Endothelial cell (in vitro differentiated cells): ENCODE measurements at places on chromosomes 11 and 22.

GRCh38 chr11:111105566-111105965 lies 140.0 kb upstream of the POU2AF2 start:
- H3K4me3 ChIP-seq = no peak overlapping the region
- H3K4me1 ChIP-seq = no peaks in the 10 kb centered on the region
- no peaks in the 10 kb centered on the region for H3K27me3 ChIP-seq
- no peaks in the 10 kb centered on the region for H3K36me3 ChIP-seq
- no peak for DNase-seq

- DNase-seq = no peak
- H3K4me1 ChIP-seq = no peaks in the 10 kb centered on the region
- no peak overlapping the region for H3K27ac ChIP-seq
- no peaks in the 10 kb centered on the region for H3K36me3 ChIP-seq
- no peaks in the 10 kb centered on the region for H3K27me3 ChIP-seq
Measured at GRCh38 chr11:3970108-3970507, 114.6 kb downstream of the STIM1 start.

DNA sequence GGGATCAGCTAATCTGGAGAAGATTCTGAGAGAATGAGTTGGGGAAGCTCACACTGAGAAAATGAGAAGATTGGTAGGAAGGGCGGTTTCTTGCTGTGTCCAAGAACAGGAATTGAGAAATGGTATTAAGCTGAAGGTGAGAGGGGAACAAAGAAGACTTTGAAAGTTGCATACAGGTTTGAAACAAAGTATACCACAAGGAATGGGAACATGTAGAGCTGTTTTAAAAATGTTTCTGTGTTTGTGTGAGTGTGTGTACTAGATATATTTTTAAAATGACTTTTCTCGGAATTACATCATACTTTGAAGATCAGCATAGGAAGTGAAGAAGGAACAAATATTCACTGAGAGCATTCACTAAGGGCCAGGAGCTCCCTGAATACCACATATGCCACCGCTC lies 24.4 kb upstream of the IZUMO1R start:
- no peak for DNase-seq
- no peak overlapping the region for H3K27ac ChIP-seq
- no peaks in the 10 kb centered on the region for H3K27me3 ChIP-seq
- no peaks in the 10 kb centered on the region for H3K4me1 ChIP-seq
- no peaks in the 10 kb centered on the region for H3K36me3 ChIP-seq
- no peak overlapping the region for H3K4me3 ChIP-seq

DNA sequence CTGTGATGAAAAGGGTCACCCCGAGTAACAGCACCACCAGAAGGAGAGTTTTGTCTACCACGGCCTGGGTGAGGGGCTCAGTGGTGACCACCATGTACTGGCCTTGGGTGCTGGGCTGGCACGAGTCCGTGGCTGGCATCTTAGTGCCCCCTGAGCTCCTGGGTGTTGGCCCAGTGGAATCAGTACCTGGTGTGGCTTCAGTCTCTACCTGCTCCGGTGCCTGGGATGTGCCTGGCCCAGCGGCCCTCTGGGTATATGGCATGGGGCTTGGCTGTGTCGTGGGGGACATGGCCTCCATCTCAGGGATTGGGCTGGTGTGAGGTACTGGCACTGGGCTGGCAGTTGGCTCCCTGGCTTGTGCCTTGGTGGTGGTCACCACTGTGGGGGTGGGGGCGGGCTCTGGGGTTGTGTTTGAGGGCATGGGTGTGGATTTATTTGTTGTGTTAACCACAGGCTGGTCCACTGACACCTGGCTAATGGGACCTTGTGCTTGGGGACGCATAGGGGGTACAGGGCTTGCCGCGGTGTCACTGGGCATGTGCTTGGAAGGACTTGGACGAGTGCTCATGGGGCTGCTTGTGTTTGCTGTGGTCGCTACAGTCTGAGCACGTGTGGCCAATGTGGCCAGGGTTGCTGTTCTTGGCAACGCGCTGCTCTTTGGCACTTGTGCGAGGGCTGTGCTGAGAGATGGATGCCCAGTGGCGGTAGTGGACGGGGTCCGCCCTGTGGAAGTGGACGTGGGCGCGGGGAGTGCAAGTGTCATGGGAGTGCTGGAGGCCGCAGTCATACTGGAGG lies 9.8 kb downstream of the C11orf24 start:
- peaks cover 37% of the 10 kb centered on the region for H3K36me3 ChIP-seq
- no peak overlapping the region for H3K27ac ChIP-seq
- DNase-seq = no peak
- H3K4me3 ChIP-seq = peak overlapping the region; percentile 51

DNA sequence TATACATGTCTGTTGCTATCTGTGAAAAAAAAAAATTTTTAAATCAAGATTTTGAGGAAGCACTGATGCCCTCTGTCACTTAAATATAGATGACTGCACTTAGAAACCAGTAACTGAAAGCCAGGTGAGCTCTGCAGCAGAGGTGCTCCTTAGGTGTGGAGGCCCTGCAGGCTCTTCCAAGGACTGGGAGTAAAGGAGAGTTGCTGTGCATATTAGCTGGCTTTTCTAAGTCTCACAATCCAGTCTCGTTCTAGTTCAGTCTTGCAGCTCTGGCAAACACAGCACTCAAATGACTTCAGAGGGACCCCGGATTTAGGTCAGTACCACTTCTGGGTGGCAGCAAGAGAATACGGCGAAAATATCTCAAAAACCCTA lies 61.0 kb downstream of the LARGE2 start:
- peaks cover 7% of the 10 kb centered on the region for H3K4me1 ChIP-seq
- H3K27me3 ChIP-seq = peaks cover 2% of the 10 kb centered on the region
- no peak overlapping the region for H3K27ac ChIP-seq
- no peaks in the 10 kb centered on the region for H3K36me3 ChIP-seq
- DNase-seq = no peak

- peaks cover 19% of the 10 kb centered on the region for H3K4me1 ChIP-seq
- no peaks in the 10 kb centered on the region for H3K36me3 ChIP-seq
- H3K27ac ChIP-seq = no peak overlapping the region
- H3K4me3 ChIP-seq = no peak overlapping the region
- DNase-seq = no peak
- H3K27me3 ChIP-seq = no peaks in the 10 kb centered on the region
Measured at GRCh38 chr11:19793326-19793725, 80.7 kb downstream of the NAV2 start.

GRCh38 chr22:30701872-30702271 lies 7.2 kb downstream of the OSBP2 start:
- no peaks in the 10 kb centered on the region for H3K36me3 ChIP-seq
- H3K4me3 ChIP-seq = no peak overlapping the region
- H3K27ac ChIP-seq = no peak overlapping the region
- H3K4me1 ChIP-seq = peaks cover 12% of the 10 kb centered on the region

DNA sequence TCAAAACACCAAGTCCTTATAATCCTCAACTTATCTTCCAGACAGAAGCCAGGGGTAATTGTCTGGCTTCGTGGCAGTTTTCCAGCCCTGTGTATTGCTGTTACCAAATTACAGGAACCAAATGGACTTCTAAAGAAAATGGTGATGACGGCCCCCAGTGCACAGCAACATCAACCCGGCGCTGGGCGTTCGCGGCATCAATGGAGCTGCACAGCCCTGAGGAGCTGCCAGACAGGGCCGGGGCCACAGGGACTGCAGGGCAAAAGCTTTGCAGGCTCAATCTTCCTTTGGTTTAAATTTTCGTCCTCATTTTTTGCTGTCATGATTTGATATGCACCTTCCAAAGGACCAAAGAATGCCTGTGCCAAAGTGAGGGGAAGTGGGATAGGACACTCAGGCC lies 292.5 kb downstream of the BRD1 start:
- no peak overlapping the region for H3K27ac ChIP-seq
- no peaks in the 10 kb centered on the region for H3K36me3 ChIP-seq
- DNase-seq = no peak

DNA sequence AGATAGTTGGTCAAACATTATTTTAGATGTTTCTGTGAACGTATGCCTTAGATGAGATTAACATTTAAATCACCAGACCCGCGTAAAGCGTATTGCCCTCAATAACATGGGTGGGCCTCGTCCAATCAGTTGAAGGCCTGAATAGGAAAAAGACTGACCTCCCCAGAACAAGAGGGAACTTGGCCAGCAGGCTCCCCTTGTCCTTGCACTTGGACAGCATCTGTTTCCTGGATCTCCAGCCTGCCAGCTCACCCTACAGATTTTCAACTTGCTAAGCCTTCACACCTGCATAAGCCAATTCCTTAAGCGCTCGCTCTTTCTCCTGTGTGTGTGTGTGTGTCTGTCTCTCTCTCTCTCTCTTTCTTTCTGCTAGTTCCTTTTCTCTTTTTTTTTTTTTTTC lies 8.2 kb downstream of the TOM1 start:
- no peak overlapping the region for H3K4me3 ChIP-seq
- H3K36me3 ChIP-seq = no peaks in the 10 kb centered on the region
- peaks cover 4% of the 10 kb centered on the region for H3K27me3 ChIP-seq
- no peak overlapping the region for H3K27ac ChIP-seq

GRCh38 chr11:38543986-38544385 lies 1946.0 kb upstream of the RAG2 start:
- peaks cover 3% of the 10 kb centered on the region for H3K4me1 ChIP-seq
- H3K27me3 ChIP-seq = no peaks in the 10 kb centered on the region
- no peak for DNase-seq

DNA sequence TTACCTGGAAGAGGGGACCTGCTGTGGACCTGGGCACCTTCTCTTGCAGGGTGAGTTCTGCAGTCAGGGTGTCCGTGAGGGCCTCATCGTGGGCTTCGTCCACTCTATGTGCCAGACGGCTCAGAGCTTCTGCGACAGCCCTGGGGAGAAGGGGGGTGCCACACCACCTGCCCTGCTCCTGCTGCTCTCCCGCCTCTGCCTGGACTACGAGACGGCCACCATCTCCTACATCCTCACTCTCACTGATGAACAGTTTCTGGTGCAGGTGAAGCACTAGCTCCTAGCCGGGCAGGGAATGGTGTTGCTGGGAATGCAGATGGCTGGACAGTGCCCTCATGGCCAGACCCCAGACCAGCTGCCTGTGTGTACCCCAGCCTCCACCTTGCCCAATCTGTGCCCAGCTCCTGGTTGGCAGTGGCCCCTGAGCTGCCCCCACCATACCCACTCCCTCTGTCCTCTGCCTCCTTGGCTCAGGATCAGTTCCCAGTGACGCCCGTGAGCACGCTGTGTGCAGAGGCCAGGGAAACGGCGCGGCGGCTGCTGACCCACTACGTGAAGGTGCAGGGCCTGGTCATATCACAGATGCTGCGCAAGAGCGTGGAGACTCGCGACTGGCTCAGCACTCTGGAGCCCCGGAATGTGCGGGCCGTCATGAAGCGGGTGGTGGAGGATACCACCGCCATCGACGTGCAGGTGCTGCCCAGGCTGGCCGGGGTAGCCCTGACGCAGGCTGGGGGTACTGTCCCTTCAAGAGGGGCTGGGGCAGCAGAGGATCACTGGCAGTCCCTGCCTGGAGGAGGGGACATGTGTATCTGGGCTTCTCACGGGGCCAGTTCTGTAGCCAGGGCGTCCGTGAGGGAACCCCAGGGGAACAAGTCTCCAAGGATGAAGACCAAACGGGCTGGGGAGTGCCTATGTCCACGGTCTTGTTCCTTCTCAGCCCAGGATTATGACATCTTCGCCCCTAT lies 2.2 kb upstream of the TM7SF2 start:
- DNase-seq = no peak
- no peak overlapping the region for H3K4me3 ChIP-seq
- H3K27ac ChIP-seq = no peak overlapping the region

DNA sequence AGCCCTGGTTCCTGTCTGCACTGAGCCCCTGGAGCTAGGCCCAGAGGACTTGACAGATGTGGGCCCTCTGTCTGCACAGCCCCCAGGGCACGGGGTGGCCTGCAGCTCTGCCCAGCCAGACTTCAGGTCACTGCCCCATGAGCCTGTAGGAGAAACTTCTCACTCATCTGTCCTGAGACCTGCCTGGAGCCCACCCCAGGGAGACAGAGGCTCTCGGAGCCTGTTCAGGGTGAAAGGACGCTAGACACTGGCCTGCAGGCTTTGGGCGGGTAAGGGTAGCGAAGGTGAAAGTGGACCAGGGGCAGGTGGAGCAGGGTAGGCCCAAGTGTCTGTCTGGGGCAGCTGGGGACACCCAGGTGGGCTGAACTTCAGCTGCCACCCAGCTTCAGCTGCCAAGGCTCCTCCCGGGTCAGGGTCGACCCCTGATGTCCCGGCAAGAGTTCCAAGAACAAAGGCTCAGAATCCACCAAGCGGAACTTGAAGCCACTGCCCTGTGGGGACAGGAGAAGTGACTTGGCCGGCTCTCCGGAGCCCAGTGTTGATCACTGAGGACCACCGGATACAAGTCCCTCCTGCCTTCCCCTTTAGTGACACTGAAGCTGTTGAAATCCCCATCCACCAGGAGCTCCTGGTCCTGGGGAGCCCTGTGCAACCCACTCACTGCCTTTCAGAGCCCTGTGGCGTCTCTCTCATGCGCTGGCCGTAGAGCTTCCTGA lies 90.3 kb downstream of the KCNQ1 start:
- no peaks in the 10 kb centered on the region for H3K36me3 ChIP-seq
- H3K27ac ChIP-seq = no peak overlapping the region
- peaks cover 8% of the 10 kb centered on the region for H3K27me3 ChIP-seq
- peaks cover 14% of the 10 kb centered on the region for H3K4me1 ChIP-seq
- no peak overlapping the region for H3K4me3 ChIP-seq

- DNase-seq = no peak
- H3K27me3 ChIP-seq = no peaks in the 10 kb centered on the region
- no peaks in the 10 kb centered on the region for H3K36me3 ChIP-seq
- H3K27ac ChIP-seq = no peak overlapping the region
Measured at GRCh38 chr22:26968859-26969523, 311.6 kb downstream of the MIAT start.

DNA sequence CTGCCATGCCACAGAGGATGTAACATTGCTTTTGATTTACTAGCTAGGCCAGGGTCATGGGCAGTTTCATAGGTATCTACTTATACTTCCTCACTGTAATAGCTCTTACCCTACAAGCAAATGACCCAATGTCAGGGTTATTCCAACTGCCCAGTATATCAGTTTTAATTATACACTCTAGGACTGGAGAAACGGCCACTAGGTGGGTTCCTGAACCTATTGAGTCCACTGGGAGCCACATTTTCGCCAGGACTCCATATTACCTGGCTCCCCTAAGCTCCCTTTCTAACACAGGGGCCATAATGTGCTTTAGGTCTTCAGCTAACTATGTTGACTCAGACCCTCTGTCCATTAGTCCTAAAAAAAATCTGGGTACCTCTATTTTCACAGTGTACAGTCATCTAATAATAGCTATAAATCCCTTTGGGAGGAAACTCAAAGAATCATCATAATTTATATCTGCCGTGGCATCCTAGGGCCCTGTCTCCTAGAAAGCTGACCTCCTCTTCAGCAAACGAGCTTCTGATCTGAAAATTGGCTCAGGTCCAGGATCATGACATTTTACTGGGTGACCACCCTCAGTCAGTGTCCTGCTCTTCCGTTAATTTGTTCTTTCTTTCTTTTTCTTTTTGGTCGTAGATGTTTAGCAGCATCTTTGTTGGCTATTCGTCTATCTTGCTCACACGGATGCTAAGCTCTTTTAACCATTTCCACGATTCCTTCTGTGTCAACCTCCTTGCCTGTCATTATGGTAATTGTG lies 244.3 kb downstream of the FAM76B start:
- H3K27ac ChIP-seq = no peak overlapping the region
- no peaks in the 10 kb centered on the region for H3K36me3 ChIP-seq
- peak; percentile 6 for DNase-seq
- H3K4me3 ChIP-seq = no peak overlapping the region
- H3K4me1 ChIP-seq = no peaks in the 10 kb centered on the region
- H3K27me3 ChIP-seq = peaks cover 2% of the 10 kb centered on the region

- H3K4me3 ChIP-seq = no peak overlapping the region
- H3K36me3 ChIP-seq = no peaks in the 10 kb centered on the region
- H3K4me1 ChIP-seq = peaks cover 11% of the 10 kb centered on the region
- DNase-seq = no peak
Measured at GRCh38 chr22:27197618-27198017, 540.2 kb downstream of the MIAT start.

GRCh38 chr11:122399375-122399774 lies 256.1 kb upstream of the UBASH3B start:
- H3K27me3 ChIP-seq = no peaks in the 10 kb centered on the region
- H3K4me1 ChIP-seq = no peaks in the 10 kb centered on the region
- no peak overlapping the region for H3K27ac ChIP-seq
- DNase-seq = no peak
- no peaks in the 10 kb centered on the region for H3K36me3 ChIP-seq
- H3K4me3 ChIP-seq = no peak overlapping the region
